Cortex of kidney (tissue), 1 donor: ENCODE measurements at places on chromosomes 4 and X.

GRCh38 chr4:113788888-113789287 is 27.4 kb upstream of the CAMK2D start:
- no peak for DNase-seq

- DNase-seq = no peak
Measured at GRCh38 chr4:14434916-14435315, 567.4 kb upstream of the CPEB2 start.

DNA sequence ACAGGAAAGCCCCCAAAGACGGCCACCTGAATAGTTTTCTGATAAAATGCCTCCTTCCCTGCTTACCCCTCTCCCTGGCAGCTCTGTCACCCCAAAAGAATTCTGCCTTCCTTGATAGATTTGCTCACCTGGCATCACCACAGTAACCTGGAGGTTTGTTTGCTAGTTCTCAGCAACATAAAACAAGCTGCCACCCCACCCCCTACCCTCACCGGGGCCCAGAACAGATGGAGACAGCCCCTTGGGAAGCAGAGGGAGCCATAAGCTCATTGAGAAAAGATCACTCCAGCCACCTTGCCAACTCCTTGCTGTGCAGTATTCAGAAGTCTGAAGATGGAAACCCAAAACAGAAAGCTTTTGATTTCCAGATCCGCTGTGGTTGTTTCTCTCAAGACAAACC is 108.6 kb downstream of the DHX15 start:
- DNase-seq = no peak

DNA sequence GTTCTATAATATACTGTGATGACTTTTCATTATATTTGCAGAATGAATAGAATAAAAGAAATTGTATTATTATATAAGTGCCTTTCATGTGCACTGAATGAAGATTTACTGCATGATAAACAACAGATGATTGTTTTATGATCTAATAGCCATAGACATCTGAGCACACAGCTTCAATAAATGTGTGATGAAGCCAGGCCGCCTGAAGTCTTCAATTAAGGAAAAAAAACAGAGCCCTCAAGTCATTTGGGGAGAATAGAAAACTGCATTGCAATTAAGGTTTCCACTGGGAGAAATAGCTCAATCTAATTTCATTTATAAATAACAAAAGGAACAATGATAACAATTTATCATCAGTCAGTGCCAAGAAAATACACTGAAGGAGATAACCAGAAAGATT is 955.2 kb downstream of the FSTL5 start:
- DNase-seq = no peak

- DNase-seq = no peak
Measured at GRCh38 chr4:62130637-62131036, 930.5 kb downstream of the ADGRL3 start.

- DNase-seq = no peak
Measured at GRCh38 chr4:153127760-153128494, 76.3 kb upstream of the TRIM2 start.

DNA sequence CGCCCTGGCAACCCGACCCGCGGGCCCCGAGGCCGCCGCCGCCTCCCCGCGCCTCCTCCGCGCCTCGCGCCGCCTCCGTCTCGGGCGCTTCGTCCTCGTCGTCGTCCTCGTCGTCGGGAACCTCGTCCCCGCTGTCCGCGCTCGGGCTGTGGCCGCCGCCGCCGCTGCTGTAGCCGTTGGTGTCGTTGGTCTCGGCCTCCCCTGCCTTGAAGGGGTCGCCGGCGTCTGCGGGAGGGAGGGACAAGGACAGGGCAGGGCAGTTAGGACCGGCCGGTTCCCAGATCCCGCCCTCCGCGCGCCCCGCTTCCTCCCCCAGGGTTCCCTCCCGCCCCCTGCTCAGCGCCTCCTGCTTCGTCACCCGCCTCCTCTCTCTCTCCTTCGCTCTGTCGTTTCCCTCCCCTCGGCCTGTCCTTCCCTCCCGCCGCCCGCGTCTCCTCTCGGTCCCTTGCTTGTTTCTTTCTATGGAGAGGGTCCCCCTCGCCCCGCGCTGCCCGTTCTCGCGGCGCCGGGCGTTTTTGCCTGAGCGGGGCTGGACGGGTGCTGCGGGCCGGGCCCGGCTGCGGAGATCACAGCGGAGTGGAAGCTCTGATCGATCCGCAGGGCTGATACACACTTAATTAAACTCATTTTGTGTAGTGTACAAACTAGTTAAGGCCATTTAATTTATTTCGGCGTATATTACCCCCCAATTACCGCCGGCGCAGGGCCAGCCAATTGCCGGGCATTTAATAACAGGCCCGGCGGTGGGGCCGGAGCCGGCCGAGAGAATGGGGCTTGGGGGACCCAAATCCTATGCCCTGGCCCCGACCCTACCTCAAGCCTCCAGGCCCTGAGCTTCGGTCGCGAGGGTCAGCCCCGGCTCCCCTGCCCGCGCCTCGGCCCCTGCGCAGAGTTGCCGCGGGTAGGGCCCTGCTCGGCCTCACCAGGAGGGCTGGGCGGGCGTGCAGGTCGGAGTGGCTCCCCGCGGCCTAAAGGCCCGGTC is 2.4 kb downstream of the NKX1-1 start:
- DNase-seq = no peak

DNA sequence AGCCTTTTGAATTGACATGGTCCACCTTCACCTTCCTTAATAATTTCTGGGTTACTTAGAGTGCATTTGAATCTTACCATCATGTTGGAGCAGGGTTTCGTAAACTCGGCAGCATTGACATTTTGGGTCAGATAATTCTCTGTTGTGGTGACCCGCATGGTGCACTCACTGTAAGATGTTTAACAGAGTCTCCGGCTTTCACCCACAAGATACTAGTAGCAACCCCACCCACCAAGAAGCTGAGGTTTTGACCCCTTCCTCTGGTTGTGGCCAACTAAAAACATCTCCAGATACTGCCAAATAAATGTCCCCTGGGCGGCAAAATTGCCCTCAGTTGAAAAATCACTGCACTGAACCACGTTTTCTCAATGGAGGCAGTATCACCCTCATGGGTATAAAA is 62.7 kb downstream of the CHST7 start:
- no peak for DNase-seq

GRCh38 chr4:57303012-57303751 is 193.0 kb upstream of the IGFBP7 start:
- DNase-seq = no peak

- DNase-seq = no peak
Measured at GRCh38 chr4:184706453-184706852, 27.4 kb downstream of the CENPU start.

DNA sequence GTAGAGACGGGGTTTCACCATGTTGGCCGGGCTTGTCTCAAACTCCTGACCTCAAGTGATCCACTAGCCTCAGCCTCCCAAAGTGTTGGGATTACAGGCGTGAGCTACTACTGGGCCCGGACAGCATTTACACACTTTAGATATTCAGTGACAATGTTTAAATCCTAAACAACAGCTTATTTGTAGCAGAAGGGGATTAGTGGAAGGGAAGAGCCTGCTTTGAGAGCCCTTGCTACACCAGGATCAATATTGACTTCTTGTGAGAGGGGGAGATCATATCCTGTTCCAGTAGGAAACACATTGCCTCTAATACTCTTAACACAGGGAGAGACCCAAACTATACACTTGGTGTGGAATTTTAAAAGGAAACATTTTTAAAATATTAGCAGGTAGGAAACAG is 7.1 kb downstream of the MGST2 start:
- DNase-seq = no peak

- no peak for DNase-seq
Measured at GRCh38 chr4:129364747-129365452, 268.9 kb downstream of the C4orf33 start.

GRCh38 chr4:4593596-4594284 is 51.9 kb upstream of the STX18 start:
- DNase-seq = no peak

DNA sequence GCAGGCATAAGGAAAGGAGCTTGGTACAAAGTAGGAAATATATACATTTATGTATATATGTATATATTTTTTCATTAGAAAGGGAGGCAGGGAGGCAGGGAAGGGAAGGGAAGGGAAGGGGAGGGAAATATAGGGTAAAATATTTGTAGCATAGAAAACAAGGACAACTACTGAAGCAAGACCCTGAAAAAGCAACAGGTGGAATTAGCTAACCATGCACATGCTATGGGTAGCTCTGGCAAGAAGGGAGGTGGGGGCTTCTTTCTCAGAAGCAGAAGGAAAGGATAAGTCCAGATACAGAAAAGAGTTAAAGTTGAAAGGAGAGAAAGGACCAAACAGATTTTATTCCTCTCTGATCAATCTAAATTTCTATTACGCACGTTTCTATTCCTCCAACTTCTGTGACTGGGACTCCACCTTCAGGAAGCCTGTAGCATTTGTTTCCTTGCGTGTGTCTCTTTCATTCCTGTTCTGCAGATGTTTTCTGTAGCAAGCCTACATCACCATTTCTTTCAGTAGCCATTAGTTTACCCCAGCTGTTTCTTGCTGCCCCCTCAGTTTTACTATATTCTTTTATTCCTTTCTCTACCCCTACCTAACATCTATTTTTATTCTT is 82.9 kb downstream of the OR13H1 start:
- no peak for DNase-seq

DNA sequence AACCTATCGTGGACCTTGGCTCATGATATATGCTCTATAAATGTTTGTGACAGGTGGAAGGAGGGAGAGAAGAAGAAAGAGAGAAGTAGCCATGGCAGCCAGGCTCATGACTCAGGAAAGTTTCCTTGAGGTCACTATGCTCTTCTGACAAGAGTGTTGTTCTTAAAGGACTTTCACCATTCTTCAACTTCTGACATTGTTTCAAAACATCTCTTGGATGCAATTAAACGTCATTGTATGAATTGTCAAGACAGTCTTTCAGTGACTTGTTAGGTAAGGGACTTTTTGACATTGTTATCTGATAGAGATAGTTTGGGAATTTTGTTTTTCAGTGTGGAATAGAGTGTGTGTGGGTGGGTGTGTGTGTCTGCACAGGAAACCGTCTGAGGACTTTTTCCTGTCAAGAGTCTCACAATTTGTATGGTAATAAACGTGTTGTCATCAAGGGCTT is 617.0 kb downstream of the MID1IP1 start:
- DNase-seq = no peak

GRCh38 chr4:2441393-2442174 is 22.8 kb downstream of the CFAP99 start:
- no peak for DNase-seq

GRCh38 chr4:24164054-24164693 is 274.3 kb upstream of the PPARGC1A start:
- no peak for DNase-seq

DNA sequence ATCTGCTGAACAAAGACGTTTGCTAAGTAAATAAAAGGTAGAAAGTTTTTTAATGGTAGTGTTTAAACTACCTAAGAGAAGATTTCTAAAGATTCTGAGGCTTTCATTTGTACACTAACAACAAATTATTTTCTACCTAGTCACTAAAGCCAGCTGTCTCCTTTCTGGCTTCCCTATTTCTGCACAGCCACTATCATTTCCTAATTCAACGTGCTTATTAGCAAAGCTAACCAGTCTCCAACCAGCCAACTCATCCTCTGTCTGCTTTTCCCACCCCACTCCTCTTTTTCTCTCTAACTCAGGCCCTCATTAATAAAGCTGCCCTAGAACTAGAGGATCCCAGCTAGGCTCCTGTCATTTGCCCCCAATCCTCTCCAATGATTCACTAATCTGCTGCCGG is 118.2 kb downstream of the ZNF827 start:
- no peak for DNase-seq

DNA sequence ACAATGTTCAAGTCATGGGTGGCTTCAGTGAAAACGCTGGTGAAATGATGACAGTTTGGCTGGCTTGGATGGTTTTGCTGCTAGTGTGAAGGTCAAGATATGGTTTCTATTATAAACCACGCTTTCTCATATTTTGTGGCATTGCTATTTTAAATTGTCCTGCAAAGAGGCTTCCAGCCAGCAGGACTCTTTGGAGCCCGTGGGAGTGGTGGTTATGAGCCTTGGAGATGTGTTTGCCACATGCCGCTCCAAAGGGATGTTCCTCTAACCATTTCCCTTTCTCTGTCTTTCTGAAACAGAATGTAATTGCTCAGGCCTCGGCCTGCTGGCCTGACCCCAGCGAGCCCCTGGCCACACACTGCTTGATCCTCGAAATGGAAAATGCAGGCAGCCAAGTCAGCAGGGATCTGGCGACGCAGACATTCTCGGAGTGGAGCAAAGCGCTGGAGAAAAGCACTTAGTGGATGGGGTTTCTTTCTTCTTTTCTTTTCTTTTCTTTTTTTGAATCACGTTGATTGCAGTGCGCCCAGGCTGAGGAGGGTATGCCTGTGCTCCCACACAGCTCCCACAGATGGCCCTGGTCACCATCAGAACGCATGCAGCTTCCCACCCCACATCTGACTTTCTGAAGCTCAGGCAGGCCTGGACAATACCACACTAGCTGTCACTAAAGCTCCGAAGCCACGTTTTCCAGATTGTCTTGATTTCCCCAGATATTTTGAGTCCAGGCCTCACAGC is 114.0 kb downstream of the ENPP6 start:
- DNase-seq = no peak

DNA sequence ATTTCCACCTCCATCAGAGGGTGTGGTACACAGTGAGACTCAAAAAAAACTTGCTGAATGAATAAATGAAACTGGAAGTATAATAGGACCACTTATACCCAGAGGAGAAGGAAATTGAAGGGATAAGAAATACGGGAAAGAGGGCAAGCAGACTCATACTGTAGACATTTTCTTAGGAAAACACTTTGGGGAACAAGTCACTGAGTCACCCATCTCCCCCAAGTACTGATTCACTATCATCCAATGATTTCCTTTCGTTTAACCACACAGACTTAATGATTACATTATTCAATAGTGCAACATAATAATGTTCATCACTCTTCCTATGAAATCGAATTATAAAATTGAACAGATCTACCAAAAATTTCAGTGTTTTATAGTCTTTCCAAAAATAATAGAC is 97.1 kb downstream of the LDB2 start:
- no peak for DNase-seq

GRCh38 chrX:115940888-115941332 is 229.6 kb upstream of the AGTR2 start:
- DNase-seq = no peak

DNA sequence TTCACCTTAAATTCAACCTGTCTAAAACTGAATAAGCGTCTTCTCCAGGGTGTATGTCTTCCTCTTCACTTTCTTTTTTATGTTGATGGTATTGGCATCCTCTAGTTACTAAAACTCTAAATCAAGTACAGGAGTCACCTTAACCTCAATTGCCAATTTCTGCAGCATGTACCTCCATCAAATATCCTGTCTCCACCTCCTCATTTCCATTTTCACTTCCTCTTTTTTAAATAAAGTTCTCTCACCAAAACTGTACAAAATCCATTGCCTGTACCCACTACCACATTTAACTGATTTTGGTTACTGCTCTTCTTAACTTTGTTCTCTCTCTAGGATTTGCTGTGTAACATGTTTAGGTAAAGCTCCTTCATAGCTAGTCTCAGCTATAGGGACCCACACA is 9.2 kb upstream of the NPFFR2 start:
- no peak for DNase-seq

GRCh38 chr4:8473198-8473919 is 32.8 kb downstream of the TRMT44 start:
- no peak for DNase-seq

DNA sequence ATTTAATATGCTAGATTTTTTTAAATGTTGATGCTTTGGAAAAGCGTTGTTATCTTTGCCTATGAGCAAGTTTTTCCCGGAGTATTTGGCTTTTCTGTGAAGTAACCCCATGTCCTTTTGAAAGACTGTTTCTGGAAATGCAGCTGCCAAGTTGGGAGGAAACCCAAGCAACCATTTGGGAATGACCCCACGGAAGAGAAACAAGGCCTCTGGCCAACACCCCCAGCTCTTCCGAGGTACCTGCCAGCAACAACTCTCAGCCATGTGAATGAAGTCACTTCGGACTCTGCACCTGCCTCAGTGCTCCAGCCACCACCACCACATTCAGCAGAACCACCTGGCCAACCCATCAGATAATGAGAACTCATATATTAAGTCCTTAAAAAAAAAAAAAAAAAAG is 36.2 kb upstream of the DHRSX start:
- DNase-seq = no peak
